ENCODE measurements at places on chromosomes 13 and 19.
A peak's percentile ranks its signal among the peaks of the same experiment; 100 is the strongest.

DNA sequence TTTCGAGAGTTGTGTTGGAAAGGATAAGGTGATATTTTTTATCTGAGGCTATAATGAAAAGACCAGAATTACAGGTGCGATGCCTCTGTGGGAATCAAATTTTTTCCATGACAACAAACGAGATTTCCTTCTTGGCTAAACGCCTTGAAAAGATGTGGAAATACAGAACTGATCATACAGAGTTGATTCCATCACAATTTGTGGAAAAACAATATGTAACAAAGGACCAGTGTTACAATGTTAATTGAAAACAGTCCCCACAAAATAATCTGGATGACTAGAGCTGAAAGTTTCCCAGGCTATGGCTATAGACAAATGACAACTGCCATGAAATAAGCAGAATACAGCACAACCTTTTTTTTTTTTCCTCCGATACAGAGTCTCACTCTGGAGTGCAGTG is 628.9 kb downstream of the DIAPH3 start:
- DNase-seq, result no peak

GRCh38 chr19:28316464-28316863 is 896.5 kb downstream of the UQCRFS1 start:
- no peak for DNase-seq

- DNase-seq, result no peak
Observed at GRCh38 chr13:72875233-72875632, 93.3 kb downstream of the PIBF1 start.

DNA sequence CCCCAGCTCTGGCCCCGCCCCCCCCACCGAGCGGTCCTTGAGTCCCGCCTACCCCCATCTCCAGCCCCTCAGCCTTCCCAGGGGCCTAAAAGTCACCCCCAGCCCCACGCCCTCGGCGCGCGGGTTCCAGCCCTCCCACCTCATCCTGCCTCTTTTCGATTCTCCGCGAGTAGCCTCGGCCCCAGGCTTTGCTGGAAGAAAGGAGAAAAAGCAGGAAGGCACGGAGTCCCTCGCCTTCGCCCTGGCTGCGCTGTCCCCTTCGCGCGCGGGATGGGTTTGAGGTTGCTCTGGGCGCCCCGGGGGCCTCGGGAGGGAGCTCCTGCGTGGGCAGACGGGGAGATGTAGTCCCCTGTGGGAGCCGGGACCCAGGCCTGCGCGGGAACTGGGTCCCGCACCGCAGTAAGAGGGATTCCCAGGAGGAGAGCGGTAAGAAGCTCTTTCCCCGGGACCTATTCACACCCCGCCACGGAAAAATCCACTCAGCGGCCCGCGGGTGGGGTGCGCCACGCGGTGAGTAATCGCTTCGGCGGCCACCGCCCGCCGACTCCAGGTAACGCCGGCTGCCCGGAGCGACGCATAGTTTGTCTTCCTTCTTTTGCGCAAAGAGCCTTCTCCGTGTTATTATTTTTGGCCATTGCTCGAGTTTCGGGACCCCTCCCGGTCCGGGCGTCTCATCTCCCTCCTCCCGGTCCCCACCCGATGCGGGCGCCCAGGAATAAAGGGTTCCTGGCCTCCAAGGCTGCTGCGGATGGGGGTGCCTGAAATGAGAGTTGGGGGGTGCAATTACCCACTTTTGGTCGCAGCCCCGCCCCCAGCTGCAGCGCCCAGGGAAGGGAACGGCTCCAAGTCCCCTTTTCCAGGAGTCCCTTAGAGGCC is 865 bp upstream of the CRLF1 start:
- no peak for DNase-seq

DNA sequence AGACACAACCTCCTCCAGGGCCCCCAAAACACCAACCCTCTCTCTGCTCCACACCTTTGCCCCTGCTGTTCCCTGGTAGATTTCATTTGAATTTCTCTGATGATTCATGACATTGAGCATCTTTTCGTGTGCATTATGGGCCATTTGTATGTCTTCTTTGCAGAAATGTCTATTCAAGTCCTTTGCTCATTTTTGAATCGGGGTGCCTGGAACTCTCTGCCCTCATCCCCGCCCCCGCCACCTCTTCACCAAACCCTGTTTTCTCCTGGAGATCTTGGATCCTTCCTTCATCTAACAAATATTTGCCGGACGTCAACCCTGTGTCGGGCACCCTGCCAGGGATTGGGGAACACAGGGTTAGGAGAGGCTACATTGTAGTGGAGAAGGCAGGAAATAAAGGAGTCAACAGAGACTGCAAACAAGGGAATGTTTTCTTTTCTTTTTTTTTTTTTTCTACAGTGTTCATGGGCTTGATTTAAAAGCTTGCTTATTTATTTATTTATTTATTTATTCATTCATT is 25.5 kb upstream of the SLC1A5 start:
- DNase-seq, result no peak

DNA sequence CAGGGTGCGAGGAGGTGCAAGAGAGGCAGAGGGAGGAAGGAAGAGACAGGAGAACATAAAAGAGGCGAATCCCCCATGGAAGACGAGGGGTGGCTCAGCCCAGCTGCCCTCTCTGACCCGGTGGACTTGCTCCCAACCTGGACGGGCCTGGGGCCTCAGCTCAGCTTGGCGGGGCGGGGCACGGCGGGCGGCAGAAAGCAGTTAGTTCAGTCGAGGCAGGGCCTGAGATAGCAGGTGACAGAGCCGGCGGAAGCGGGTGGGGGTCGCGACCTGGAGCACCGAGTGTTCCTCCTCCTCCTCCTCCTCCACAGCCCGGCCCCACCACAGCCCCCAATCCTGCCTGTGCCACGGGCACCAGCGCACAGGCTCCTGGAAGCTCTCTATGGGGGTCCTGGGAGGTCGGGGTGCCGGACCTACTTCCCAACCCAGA is 7.0 kb upstream of the CACTIN start:
- DNase-seq, result no peak

GRCh38 chr19:1584500-1585242 is 8.0 kb downstream of the MBD3 start:
- DNase-seq, result no peak

DNA sequence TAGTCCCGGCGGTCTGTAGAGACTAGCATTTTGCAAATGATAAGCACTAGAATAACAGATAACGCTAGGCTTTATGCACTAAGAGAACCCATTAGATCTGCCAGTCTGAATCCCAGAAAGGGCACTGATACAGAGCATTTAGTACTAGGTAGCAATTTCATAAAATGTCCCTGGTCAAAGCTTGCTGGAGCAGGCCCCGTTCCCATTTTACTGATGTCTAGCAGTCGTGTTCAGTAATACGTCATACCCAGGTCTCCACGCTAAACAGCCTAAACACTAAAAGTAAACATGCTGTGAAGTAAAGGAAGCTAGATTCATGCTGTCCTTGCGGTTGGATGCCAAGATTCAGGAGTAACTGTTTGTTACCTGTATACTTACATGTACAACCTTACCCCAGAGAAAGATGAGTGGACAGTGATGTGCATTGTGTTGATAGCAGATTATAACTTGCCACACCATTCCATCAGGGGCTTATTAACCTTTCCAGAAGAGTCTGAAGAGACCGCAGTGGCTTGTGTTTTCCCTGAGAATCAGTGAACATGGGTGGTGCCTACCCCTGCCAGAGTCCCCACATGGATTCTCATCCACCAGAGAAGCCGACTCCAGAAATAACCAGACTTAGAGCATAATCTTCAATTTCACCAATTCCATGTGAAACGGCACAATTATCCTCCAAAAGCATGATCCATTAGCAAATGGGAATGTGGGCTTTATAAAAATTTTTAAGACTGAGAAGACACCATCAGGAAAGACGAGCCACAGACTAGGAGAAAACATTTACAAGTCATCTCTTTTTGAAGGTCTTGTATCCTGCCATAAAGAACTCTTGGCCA is 3.4 kb upstream of the RPS11 start:
- no peak for DNase-seq

DNA sequence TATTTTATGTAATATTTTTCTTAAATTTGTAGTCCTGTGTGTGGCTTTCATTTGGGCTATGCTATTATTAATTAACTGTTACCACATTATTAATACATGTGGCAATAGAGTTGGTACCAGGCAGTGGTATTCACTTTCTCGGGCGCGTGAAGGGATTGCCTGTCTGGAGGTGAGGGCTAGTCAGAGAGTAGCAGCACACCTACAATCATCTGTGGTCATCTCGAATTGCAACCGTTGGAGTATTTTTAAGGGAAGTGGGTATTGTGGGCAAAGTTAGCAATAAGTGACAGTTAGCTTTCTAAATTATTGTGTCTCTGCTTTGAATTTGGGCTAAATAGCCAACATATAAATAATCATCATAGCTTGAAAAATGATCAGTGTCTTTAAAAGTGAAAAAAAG is 20.0 kb upstream of the GPR18 start:
- DNase-seq, result peak; percentile 44

- no peak for DNase-seq
Observed at GRCh38 chr13:44046428-44046827, 166.7 kb downstream of the LACC1 start.

- DNase-seq, result no peak
Observed at GRCh38 chr19:443005-443404, 17.8 kb downstream of the SHC2 start.

GRCh38 chr19:1041835-1042685 is 2.2 kb downstream of the ABCA7 start:
- no peak for DNase-seq

- peak; percentile 35 for DNase-seq
Observed at GRCh38 chr19:18675779-18676178, 7.7 kb upstream of the CRTC1 start.

DNA sequence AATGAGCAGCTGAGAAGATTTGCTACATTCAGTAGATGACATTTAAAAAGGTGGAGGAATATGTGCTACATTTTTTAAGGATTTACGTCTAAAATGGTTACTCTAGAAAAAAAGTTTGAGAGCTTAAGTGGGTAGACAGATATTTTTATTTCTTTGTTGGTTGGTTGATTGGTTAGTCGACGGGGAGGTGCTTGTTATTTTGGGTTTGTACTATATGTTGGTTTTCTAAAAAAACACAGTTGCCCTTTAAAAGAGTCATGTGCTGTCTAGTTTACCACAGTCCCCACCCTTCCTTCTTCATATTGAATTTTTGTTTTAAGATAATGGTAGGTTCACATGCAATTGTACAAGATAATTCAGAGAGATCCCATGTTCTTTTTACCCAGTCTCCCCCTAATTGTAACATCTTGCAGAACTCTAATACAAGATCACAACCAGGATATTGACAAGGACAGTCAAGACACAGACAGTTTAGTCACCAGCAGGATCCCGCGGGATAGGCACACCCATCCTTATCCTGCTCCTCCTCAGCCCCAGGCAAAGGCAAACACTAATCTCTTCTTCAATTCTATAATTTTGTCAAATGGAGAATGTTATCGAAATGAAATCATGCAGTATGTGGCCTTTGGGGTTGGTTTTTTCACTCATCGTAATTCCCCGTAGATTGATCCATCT is 171.4 kb downstream of the FOXO1 start:
- no peak for DNase-seq

DNA sequence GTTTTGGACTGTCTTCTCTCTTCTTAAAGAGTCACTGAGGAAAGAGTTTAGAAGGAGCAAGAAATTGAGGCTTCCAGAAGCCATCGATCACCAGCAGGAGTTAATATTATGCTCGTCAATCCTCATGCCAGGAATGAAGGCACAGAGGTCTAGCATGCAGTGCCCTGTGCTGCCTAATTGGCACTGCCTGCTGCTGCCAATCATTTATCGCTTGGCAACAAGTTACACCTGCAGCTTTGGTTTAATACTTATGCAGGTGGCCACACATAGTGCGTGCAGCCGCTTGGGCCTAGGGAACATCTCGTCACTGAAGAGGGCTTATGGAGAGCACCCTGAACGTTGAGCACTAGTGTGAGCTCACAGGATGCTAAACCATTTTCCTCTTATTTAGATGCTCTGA is 2.7 kb upstream of the SOX1 start:
- no peak for DNase-seq

GRCh38 chr13:49649963-49650312 is 21.6 kb downstream of the ARL11 start:
- DNase-seq, result no peak
